ENCODE measurements at places on chromosomes 2 and 18.

DNA sequence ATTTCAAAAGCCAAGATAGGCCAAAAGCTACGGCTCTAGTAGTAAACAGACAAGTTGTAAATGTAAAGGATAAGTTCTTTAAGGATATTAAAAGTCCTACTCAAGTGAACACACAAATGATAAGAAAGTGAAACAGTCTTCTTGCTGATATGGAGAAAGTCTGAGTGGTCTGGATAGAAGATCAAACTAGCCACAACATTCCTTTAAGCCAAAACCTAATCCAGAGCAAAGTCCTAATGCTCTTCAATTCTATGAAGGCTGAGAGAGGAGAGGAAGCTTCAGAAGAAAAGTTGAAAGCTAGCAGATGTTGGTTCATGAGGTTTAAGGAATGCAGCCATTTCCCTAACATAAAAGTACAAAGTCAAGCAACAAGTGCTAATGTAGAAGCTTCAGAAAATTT, 111.7 kb upstream of the ZEB2 start:
- no peak for DNase-seq

DNA sequence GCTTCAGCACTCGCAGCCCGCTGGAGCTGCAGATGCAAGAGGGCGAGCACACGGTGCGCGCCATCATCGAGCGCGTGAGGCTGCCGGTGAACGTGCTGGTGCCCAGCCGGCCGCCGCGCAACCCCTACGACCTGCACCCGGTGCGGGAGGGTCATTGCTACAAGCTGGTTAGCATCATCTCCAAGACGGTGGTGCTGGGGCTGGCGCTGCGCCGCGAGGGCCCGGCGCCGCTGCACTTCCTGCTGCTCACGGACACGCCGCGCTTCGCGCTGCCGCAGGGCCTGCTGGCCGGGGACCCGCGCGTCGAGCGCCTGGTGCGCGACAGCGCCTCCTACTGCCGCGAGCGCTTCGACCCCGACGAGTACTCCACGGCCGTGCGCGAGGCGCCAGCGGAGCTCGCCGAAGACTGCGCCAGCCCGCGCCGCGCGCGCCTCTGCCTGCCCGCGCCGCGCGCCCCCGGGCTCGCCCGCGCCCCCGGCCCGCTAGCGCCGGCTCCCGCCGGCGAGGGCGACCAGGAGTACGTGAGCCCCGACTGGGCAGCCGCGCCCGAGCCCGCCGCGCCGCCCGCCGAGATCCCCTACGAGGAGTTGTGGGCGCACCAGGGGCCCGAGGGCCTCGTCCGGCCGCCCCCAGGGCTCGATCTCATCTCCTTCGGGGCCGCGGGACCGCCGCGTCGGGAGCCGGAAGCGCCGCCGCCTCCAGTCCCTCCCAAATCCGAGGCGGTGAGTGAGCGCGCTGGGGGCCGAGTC, 11.8 kb downstream of the GAREM2 start:
- peak; percentile 94 for DNase-seq

DNA sequence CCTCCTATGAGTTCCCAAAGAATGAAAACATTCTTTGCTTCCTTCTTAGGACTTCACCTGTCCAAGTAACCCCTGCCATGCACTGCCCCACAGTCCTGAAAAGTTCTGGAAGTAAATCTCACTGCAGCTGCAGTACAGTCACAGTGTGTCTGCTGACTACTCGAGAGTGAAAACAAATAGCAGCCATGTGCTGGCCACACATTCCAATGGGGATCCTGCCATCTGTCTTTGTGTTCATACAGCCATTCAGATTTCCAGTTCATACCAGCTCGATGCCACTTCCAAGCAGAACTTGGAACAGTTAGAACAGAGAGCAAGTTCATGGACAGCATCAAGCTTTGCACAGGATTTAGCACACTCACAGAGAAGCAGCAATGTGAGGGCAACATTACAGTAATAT, 629.9 kb upstream of the ACVR2A start:
- DNase-seq = no peak

DNA sequence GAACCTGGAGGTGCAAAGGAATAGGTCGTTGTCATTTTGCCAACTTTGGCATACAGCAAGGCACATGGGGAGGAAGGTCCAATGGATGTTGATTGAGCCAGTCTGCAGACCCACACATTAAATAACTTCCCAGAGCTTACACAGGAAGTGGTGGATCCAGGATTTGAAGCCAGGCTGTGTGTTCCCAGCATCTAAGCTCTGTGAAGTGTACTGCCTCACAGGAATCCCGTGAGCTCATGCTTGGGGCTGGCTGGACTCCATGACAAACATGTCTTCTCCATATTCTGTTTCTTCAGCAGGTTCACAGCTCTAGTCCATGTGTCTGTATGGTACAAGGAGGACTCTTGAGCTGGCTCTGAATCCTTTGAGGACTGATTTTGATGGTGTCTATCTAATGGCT, 63.9 kb downstream of the KLHL29 start:
- no peak for DNase-seq

DNA sequence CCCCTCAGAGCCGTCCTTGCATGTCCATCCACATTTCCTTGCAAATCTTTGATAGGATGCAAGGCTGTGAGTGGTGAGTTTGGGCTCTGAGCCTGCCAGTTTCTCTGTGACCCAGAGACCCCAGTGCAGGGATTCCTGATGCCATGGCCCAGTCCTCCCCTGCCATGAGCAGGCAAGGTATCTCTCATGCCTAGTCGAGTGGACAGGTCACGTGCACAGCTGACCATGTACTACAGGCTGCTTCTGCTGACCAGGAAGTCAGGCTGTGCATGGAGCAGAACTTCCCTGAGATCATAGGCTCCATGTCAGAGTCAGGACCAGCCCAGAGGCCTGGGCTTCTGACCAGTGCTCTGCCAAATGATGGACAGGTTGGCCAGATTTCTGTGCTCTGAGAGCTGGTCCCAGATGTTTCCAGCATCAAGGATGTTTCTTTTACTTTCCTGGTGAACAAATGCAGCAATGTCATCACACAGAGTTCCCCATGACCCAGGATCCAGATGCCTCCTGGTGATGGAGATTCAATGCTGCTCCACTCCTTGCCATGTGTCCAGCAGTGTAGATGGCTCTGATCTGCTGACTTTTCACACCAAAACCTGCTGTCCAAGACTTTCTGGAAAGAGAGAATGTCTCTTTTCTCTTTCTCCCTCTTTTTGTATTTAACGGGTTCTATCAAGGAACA, 321.6 kb upstream of the HS6ST1 start:
- DNase-seq = no peak

- no peak for DNase-seq
These were observed 190.3 kb downstream of the C1D start for GRCh38 chr2:67872481-67872880.

- peak; percentile 63 for DNase-seq
These were observed 15.9 kb downstream of the TRIB2 start for GRCh38 chr2:12732651-12733050.

GRCh38 chr2:31785876-31786275, 205.1 kb upstream of the SRD5A2 start:
- DNase-seq = no peak

DNA sequence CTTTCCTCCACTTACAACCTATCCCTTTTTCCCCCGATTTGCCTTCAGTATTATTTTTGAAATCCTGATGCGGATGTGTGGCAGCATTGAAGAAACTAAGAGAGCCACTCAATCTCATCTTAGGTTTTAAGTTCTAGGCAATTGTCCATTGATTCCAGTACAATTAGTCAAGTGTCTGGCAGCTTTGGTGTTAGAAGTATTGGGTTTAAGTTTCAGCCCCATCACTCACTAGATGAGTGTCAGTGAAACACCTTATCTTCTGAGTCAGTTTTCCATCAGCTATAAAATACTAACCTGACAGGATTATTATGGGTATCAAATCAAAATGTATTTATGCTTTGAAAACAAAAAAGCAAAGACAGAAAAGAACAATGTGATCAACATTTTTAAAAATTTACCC, 16.8 kb upstream of the CUL3 start:
- DNase-seq = no peak

DNA sequence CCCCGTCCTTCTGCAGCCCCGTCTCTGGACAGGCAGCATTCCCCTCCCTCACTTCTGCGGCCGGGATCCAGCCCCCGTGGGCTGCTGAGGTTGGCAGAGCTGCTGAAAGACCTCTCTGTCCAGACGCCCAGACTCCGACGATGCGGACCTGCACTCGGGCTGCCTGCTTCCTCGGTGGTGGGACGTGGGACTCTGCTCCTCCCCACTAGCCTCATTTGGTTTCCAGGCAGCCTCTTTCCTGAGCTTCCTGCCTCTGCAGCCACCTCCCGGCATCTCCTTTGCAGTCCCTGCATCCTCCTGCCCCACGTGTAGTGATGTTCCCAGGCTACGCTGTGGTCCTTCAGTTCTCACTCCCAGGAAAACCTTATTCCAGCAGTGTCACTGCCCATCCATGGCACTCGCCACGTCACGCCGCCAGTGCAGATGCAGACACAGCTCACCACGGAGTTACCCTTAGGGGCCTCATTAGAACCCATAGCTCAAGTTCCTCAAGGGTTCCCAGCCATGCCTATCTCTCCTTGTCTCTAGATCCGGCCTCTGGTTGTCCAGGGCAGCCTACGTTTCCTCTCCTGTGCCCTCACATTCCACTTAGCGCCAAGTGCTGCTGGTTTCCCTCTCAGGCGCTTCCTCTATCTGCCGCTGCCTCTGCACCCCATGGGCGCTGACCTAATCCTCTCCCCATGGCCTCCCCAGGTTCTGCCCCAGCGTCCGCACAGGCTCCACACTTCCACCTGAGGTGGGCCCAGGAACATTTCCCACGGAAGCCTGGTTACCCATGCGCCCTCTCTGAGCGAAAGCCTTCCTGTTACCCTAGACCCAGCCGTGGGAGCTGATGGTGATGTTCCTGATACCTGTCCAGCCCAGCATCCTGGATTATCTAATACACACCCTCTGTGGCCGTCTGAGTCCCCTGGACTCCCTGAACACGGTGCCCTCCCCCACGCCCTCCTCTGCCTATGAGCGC, 318.3 kb upstream of the MYT1L start:
- no peak for DNase-seq

DNA sequence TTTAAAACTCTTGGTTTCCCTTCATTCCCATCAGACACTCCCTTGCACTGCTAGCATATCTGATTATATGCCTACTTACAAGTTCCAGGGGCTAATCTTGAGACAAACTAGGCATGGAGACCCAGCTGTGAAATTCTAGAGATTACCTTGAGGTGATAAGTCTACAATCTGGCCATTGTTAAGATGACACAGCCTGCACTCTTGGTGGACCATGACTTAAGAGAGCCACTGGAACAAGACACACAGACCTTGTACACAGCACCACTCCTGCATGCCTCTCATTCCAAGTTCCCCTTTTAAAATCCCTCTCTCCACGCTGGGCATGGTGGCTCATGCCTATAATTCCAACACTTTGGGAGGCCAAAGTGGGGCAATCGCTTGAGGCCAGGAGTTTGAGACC, 387.2 kb upstream of the DCC start:
- DNase-seq = no peak

- no peak for DNase-seq
These were observed 25.7 kb upstream of the KCNJ13 start for GRCh38 chr2:232802091-232802490.

DNA sequence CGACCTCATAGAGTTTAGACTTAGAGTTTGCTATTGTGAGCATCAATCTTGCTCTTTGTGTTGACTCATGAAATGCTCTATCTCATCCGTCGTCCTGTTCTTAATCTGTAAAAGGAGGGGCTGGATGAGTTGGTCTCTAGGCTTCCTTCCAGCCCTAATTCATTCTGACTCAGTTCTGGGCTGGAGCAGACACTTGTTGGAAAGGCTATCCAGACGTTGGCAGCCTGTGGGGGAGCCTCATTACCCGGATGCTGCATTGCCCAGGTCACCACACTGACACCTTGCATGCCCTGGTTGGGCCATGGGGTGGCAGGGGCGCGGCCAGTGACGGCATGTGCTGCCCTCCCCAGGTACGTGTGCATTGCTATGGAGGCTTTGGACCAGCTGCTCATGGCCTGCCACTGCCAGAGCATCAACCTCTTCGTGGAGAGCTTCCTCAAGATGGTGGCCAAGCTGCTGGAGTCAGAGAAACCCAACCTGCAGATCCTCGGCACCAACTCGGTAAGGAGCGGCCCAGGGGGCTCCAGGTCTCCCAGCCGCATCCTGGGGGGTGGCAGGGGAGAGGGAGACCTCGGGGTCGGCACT, 61.5 kb downstream of the EFR3B start:
- DNase-seq = no peak

DNA sequence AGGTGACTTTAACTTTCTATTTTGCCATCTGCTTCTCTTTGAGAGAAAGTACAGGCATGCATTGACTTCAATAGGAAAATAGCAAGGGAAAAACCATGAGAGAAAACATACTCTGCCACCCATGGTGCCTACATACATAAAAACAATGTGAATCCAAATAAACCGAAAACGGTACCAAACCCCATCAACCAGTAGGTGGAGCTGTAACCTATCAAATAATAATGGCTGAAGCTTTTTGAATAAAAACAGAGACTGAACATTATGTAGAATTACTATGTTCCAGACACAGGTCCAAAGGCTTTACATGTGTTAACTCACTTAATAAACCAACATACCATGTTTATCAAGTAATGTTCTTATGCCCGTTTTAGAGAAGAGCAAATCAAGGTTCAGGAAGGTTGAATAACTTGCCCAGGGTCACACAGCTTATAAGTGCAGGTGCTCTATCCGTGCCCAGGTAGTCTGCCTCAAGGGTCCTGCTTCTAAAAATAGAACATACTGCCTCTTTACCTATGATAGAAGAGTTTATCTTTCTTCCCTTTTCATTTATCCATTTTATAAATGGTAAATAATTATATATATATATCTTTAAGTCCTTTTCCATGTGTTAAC, 293.9 kb upstream of the SYT4 start:
- no peak for DNase-seq

GRCh38 chr2:43367012-43367782, 140.8 kb upstream of the ZFP36L2 start:
- no peak for DNase-seq

GRCh38 chr2:127048969-127049897, 57.7 kb downstream of the BIN1 start:
- no peak for DNase-seq

DNA sequence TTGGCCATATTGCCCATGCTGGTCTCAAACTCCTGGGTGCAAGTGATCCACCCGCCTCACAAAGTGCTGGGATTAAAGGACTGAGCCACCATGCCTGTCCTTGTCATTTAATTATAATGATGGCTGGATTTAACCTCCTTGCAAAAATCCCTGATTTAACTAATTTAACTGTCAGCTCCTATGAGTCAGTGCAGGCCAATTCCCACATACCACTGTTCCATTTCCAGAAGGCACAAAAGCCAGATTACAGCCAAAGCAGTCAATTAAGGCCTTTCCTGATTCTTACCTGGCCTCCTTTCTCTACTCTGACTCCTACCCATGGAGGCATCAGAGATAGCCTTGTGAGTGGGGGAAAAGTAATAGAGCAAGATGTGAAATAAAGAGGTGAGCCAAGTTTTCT, 12.3 kb upstream of the SLC35F5 start:
- DNase-seq = no peak

DNA sequence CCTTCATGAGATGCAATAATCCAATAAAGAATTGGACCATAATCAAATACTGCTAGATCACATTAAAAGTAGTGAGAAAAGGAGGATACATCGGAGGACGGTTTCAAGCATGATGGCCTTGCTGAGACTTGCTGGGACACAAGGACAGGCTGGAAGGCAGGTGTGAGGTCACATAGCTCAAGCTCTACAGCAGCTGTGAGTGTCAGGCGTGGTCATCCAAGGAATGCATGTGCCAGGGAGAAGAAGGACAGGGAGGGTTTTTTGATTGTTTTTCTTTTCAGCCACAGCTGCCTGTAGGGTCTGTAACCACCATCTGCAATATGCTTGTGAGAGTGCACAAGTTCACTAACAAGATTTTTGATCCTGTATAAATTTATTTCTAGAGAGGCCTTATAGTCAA, 57.6 kb downstream of the BMP10 start:
- DNase-seq = no peak

GRCh38 chr2:213148572-213149261, 2.7 kb downstream of the IKZF2 start:
- no peak for DNase-seq

GRCh38 chr2:17179145-17179808, 339.0 kb downstream of the RAD51AP2 start:
- DNase-seq = no peak
